ENCODE measurements at places on chromosomes 7 and 10.

DNA sequence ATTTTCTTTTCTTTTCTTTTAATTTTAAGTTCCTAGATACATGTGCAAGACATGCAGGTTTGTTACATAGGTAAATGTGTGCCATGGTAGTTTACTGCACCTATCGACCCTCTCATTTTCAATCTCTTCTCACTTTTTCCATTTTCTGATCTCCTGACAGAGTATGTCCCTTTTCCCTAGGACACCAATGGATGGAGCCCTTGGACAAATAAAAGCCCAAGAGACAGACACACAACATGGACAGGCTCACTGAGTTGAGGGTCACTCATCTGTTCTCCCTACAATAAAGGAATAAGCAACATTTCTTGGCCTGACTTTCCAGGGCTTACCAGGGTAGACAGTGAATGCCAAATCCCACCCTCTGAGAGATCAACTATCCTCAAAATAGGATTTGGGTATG lies 15.2 kb upstream of the UBE2D1 start:
- no peak for DNase-seq

DNA sequence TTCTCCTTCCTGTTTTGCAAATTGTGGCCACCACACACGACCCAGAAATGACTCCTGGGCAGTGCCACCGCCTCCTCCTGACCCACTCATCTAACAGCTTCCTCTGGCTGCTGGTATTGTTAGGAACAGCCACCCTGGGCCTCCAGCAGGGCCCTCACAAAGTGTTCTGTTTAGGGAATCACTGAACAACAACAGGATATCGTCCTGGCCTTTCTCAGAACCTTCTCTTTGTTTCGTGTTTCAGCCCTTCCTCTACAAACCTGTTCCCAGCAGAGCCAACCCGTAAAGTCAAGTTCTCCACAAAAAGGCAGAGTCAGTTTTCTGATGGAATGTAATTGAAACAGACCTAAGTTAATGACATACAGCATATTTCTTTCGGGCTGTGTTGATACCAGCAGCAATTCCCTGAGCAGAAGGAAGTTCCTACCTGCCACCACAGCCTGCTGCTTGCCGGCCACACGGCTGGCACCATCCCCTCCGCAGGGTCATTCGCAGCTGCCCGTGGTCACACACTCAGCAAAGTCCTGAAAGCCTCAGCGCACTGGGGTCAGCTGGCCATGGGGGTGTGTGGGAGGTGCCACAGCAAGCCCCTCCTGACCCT lies 91.7 kb upstream of the PITRM1 start:
- DNase-seq, result no peak

DNA sequence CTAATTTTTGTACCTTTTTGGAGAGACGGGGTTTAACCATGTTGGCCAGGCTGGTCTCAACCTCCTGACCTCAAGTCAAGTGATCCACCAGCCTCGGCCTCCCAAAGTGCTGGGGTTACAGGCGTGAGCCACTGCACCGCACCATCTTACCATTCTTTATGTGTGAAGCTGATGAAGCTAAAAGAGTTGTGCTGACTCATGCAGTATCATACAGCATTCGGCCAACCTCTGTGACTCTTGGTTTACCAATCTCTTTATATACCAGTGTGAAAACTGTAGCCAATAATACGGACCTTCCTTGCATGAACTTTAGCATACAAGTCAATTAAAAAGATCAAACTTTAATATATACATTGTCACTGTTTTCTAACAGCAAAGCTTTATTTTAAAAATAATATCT lies 878.2 kb upstream of the MBL2 start:
- no peak for DNase-seq

- no peak for DNase-seq
Observed at GRCh38 chr10:95431900-95432342, 129.2 kb downstream of the SORBS1 start.

DNA sequence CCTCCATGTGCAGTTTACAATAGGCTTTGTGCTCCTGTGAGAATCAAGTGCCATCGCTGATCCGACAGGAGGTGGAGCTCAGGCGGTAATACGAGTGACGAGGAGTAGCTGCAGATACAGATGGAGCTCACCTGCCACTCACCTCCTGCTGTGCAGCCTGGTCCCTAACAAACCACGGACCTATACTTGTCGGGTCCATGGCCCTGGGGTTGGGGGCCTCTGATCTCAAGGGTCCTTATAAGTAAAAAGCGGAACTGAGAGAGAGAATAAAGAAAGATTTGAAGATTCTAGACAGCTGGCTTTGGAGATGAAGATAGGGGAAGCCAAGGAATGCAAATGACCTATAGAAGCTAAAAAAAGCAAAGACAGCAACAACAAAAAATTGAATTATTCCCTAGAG lies 130.6 kb downstream of the PLXDC2 start:
- DNase-seq, result no peak

All from activated naive CD4-positive, alpha-beta T cell treated with Interleukin-2 at 50 U/mL for 16 hours (primary cell).